Stromal cell of bone marrow (primary cell): ENCODE measurements at places on chromosomes 16 and 17.
A peak's percentile ranks its signal among the peaks of the same experiment; 100 is the strongest.

DNA sequence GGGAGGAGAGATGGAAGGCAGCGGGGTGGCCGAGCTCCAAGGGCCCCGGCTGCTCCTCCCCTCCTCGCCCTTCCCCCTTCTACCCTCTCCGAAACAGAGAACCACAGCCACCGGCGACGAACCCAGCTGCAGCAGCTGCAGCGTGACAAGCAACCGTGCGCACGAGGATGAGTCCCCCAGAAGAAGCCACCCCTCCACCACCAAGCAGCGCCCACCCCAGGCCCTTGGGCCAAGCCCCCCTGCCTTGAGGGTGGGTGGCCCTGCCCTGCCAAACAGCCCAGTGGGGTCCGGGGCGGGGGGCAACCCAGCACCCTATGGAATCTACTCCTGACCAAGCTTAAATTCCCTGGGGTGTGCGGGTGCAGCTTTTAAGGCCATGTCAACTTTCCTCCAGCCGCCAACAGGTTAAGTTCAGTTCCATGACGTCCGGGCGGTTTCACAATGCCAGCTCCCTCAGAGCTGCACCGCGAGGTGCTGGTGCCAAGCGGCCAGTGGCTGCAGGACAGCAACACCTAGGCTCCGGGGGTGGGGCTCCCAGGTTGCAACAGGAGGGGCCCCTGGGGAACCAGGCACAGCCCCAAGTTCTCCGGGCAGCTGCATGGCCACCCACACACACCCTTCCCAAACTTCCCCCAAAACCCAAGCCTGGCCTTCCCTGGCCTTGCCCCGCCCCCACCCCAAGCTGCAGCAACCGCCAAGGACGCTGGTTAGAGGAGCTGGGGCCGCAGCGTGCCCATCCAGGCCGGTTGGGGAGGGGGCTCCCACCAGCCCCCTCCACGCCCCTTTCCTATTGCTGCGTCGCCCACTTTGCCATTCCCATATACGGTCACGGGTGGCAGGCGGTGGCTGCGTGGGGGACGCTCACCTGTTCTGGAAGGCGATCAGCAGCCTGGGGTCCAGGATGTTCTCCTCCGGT is 2.0 kb downstream of the CBX4 start:
- DNase-seq: no peak

DNA sequence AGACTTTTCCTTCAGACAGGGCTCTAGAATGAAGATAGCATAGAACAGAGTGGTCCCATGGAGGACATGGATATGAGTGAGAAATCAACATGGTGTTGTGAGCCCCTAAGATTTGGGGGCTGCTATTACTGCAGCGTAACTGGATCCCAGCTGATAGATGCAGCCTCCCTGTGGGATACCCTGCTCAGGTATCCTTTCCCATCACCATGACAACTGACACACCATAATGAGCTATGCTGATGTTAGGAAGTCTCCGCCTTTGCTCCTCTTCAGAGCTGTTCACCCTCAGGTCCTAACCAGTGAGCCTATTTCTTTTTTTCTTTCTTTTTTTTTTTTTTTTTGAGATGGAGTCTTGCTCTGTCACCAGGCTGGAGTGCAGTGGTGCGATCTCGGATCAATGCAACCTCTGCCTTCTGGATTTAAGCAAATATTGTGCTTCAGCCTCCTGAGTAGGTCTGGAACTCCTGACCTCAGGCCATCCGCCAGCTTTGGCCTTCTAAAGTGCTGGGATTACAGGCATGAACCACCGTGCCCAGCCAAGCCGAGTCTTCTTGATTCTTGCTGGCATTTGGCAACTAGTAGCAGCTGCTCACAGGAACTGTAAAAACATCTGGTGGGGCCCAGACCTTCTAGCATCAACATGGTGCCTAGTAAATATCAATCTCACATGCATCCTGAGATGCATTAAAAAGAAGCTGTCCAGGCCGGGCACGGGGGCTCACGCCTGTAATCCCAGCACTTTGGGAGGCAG is 17.1 kb downstream of the STX4 start:
- DNase-seq: no peak

GRCh38 chr16:83714286-83714685 is 93.5 kb upstream of the HSBP1 start:
- DNase-seq: no peak

- peak; percentile 88 for DNase-seq
These were observed 311 bp upstream of the KDM8 start for GRCh38 chr16:27202923-27203506.

DNA sequence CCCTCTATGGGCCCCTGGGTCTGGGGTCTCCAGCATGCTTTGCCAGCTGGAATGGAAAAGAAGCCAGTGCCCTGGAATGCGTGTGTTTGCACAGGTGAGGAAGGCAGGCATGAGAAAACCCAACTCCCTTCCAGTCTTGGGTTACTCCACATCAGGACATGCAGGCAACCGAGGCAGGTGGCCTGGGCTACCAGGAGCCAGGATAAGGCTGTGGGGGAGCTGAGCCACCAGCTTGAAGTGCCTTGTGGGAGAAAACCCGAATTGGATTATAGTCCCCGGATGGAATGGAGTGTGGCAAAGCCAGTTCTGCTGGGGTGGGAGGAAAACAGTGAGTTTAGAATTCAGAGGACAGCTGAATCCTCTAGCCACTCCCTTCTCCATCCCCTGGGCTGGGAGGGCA is 7.2 kb downstream of the SRCIN1 start:
- no peak for DNase-seq

GRCh38 chr17:8755590-8756255 is 2.6 kb downstream of the SPDYE4 start:
- no peak for DNase-seq

DNA sequence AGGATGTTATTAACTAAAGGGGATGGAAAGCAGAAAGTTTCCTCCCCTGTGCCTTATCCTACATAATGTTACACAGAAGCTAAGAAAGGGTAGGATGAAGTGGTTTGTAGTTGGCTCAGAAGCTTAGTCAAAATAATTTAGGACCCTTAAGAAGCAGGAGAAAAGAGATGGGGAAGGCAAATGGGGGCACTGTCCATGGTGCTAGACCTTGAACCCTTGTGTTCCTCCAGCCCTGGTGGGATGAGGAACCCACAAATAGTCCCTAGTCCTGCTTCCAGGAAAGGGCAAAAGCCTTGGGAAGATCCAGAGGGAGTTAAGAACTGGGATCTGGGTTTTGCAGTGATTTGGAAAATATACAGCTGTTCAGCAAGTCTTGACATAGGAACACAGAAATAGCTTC is 54.5 kb downstream of the SLC5A11 start:
- no peak for DNase-seq

- DNase-seq: no peak
These were observed 227.8 kb downstream of the ABCC12 start for GRCh38 chr16:47928008-47928407.

GRCh38 chr16:52068447-52069074 is 478.4 kb downstream of the TOX3 start:
- no peak for DNase-seq

DNA sequence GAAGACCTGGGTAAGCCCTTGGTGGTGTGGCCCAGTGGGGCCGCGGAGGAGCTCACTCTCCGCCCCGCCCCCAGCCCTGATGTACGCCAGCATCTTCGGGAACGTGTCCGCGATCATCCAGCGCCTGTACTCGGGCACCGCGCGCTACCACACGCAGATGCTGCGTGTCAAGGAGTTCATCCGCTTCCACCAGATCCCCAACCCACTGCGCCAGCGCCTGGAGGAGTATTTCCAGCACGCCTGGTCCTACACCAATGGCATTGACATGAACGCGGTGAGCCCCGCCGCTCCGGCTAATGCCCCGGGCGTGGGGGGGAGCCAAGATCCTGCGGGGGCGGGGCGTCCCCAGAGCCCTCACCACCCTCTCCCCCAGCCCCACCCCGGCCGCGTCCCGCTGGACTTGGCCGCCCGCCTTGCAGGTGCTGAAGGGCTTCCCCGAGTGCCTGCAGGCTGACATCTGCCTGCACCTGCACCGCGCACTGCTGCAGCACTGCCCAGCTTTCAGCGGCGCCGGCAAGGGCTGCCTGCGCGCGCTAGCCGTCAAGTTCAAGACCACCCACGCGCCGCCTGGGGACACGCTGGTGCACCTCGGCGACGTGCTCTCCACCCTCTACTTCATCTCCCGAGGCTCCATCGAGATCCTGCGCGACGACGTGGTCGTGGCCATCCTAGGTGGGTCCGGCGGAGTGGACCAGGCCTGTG is 12.1 kb upstream of the DCAF7 start:
- no peak for DNase-seq

- DNase-seq: no peak
These were observed 256.7 kb downstream of the CBLN1 start for GRCh38 chr16:49024896-49025295.

GRCh38 chr16:51755577-51756355 is 604.7 kb upstream of the SALL1 start:
- DNase-seq: no peak

GRCh38 chr17:83099086-83099555 is 19.7 kb downstream of the METRNL start:
- DNase-seq: no peak

- DNase-seq: no peak
These were observed 44.4 kb downstream of the DNAH9 start for GRCh38 chr17:11642655-11643054.

- no peak for DNase-seq
These were observed 3.8 kb upstream of the NAT9 start for GRCh38 chr17:74779948-74780400.

DNA sequence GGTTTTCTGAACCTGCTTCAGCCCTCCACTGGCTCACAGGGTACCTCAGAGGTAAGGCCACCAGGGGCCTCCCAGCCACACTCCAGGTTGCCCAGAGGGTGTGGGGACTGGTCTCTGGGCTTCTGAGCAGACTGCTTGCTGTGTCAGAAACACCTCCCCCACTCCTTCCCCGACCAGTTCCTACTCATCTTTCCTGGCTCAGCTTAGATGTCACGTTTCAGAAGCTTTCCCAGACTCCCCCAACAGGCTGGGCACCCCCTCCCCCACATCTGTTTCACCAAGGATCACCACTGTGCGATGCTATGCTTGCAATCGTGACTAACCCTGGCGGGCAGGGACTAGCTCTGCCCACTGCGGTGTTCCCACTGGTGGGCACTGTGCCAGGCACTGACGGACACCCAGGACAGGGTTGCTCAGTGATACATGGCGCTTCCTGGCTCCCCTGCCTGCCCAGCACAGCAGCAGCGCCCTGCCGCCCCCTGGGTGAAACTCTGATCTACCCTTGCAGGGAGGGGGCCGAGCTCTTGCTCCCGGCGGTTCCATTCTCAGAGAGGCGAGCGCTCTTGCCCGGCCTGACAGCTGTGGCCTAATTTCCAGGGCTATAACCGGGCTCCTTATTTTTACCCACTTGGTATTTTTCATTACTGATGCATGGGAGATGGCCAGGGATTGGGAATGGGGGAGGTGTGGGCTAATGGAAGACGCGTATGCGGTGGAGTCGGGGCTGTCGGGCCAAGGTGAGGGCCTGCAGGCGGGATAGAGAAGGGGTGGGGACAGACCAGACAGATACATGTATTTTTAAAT is 29.4 kb upstream of the MTSS2 start:
- DNase-seq: peak; percentile 98

GRCh38 chr16:66927918-66928649 is 2.7 kb upstream of the RRAD start:
- DNase-seq: no peak

DNA sequence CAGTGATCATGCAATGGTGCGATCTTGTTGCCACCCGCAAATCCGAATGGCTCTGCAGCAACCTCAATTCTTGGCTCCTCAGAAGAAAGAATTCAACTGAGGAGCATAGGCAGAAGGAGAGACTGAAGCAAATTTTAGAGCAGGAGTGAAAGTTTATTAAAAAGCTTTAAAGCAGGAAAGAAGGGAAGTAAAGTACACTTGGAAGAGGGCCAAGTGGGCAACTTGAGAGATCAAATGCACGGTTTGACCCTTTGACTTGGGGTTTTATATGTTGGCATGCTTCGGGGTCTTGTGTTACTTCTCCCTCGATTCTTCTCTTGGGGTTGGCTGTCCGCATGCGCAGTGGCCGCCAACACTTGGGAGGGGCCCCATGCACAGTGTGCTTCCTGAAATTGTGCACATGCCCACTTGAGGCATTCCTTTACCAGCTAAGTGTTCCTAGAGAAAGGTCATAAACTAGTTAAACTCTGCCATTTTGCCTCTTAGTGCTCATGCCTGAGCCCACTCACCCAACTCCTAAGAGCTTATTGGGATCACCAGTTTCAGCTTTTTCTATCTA is 36.7 kb downstream of the ZNRF1 start:
- no peak for DNase-seq

DNA sequence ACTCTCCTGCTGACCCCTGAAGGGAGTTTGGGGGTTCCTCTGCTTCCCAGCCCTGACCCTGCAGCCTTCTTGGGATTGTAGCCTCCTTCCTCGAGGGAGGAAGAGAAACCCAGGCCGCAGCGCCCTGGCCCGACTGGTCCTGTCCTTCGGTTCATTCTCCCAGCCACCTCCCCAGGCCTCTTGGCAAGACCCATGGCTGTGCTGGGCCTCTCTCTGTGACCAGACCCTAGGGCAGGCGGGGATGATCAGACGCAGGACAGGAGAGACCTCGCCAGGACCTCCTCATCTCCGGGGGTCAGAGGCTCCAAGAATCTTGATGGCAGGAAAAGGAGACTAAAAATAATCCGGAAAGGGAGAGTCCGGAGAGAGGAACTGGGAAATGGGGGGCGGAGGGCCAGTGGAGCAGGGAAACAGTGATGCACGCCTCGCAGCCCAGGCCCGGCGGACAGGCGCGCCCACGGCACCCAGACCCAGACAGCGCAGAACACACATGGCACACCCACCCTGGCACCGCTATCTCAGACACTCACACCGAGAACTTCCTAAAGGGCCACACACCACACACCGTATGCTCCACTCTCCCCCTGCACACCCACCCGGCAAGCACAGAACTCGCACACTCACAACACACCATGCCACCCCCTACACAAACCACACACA is 1.2 kb downstream of the ARHGEF15 start:
- DNase-seq: no peak

- no peak for DNase-seq
These were observed 108.1 kb downstream of the ADCY9 start for GRCh38 chr16:4008116-4008515.

GRCh38 chr17:44318077-44318892 is 6.3 kb downstream of the SLC25A39 start:
- no peak for DNase-seq

GRCh38 chr16:13554643-13555042 is 365.3 kb upstream of the ERCC4 start:
- no peak for DNase-seq

DNA sequence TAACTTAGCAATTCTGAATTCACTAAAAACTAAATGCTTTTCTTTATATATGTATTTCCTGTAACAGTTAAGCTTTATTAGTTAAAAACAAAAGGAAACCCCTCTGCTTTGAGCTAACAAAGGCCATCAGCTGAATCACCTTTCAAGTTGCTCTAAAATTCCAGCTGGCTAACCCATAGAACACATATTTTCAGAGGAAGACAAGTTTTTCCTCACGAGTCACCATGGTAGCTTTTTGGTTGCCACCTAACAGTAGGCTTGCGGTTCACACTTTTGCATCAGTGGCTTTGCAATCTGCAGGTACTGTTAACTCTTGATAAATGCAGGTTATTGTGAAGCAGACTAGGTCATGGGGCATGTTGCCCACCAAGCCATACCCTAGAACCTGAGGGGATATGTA is 57.6 kb upstream of the IRX5 start:
- DNase-seq: no peak
